CD14-positive monocyte (primary cell): ENCODE measurements at places on chromosomes 4 and X.

DNA sequence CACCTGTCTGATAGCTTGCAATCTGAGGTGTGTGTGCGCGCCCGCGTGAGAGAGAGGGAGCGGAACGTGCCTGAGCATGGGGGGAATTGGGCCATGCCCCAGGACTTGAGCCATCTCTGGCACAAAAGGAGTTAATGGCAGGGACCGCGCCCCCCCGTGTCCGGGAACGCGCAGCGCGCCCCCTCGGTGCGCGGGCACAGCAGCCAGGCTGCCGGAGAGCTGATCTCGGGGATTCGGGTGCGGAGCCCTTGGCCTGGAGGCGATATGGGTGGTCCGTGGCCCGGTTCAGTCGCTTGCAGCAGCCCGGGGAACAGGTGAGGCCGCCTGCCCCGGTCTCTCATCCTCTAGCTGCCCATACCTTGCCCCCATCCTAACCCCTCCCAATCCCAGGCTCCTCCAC, at the start of gene NLGN3:
Gene NLGN3, plus strand, starts transcription at position 191 of the 400 bp plus-strand sequence. CDS start 2,909 bp downstream, outside the sequence.
- no peak for DNase-seq
- H3K27ac ChIP-seq: no peak within 1 kb of the TSS
- peak within 1 kb of the TSS; percentile 69 for H3K4me3 ChIP-seq
- peaks cover 29% of the 10 kb centered on the region for H3K4me1 ChIP-seq

DNA sequence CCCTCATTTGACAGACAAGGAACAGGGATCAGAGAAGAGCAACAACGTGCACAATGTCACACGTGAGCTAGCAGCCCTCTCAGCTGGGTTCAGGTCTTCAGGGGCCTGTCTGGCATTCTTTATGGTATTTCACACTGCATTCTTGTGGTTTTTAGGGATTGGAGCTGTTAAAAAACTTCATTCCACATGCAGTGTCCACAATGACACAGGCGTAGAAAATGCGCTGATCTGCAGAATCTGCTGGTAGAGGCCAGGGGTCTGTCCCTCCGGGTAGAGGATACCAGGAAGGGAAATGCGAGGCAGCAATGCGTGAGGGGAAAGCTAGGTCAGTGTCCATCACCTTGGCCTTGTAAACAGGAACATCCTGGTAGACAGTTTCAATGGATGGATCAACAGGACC, 36.6 kb downstream of the MAP7D3 start:
- no peak for DNase-seq
- H3K36me3 ChIP-seq: peaks cover 24% of the 10 kb centered on the region
- H3K4me1 ChIP-seq: peaks cover 9% of the 10 kb centered on the region

DNA sequence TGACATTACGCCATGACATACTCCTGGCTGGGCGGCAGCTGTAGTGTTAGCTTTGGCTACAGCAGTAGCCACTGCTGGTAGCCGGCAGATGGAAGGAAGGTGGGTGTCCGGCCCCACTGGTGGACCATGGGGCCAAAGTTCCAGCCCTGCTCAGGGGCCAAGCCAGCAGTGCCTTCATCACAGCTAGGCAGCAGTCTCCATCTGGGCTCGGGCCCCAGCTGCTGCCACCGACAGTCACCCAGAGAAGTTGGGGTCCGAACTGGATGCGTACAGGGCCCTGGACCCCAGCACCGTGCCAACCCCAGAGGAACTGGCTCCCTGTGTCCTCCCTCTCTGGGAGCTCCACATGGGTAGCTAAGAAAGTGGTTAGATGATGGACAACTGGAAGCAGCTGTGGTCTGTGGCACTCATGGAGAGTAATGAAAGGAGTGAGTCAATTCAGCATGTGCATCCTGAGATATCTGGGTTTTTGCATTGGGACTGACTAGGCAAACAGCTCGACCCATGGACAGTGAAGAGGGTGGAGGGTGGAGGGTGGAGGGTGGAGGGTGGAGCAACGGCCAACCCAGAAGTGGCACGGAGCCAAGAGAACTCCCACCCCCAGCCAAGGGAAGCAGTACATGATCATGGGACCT, 366.6 kb upstream of the GRIA3 start:
- H3K4me3 ChIP-seq: no peak overlapping the region
- no peaks in the 10 kb centered on the region for H3K4me1 ChIP-seq
- no peak for DNase-seq
- H3K27ac ChIP-seq: no peak overlapping the region

DNA sequence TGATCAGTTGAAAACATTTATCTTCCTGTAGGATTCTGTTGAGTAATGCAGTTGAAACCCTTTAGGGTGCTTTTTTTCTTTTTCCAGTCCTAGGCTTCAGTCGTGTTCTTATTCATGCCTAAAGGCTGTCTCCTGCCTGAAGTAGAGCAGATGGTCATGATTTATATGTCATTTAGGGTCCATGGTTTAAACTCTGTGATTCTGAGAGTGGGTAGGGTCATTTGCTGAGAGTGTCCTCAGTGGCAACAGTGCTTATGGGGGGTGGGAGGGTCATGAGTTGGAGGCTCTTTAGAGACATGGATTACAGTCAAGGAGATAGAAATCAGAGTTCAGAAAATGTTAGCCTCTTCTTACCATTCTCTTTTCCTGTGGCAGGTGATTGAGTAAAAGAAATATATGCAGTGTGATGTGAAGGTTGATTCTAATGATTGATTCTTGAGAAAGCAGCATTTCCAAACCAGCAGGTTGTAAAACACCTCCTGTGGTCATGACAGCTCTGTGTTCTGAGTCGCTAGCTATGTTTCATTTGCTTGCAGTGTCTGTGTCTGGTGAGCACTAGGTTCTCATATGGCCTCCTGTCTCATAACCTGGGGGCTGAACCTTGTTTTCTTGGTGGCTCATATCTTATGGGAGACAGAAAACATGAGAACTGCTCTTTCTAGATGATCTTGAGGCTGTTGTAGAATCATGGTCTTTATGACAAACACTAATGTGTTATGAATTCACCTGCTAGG, 60.4 kb downstream of the JADE1 start:
- H3K27me3 ChIP-seq: no peaks in the 10 kb centered on the region
- H3K4me3 ChIP-seq: no peak overlapping the region
- H3K4me1 ChIP-seq: peaks cover 5% of the 10 kb centered on the region

GRCh38 chr4:131001371-131001770, 1905.4 kb downstream of the C4orf33 start:
- no peak overlapping the region for H3K4me3 ChIP-seq
- H3K4me1 ChIP-seq: no peaks in the 10 kb centered on the region
- no peaks in the 10 kb centered on the region for H3K36me3 ChIP-seq
- H3K27ac ChIP-seq: no peak overlapping the region

DNA sequence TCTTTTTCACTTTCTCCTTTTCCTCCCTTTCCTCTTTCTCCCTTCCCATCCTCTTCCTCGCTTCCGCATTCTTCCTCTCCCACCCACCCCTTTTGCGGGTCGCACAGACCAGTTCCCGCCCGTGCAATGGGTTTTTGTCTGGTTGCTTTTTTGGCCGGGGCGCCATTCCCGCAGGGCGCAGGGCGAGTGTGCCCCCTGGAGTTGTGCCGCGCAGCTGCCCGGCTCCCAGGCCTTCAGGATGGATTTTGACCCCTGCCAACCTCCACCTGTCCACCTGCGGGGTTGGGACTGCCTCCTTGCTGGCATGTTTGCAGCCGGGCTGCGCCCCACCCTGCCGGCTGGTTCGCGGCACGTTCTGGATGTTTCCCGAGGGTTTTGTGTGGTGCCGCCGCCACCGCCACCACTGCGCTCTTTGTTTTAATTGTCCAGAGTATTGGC, 578 bp upstream of the SEL1L3 start:
- no peak for DNase-seq
- peak overlapping the region; percentile 74 for H3K4me3 ChIP-seq
- H3K36me3 ChIP-seq: no peaks in the 10 kb centered on the region

DNA sequence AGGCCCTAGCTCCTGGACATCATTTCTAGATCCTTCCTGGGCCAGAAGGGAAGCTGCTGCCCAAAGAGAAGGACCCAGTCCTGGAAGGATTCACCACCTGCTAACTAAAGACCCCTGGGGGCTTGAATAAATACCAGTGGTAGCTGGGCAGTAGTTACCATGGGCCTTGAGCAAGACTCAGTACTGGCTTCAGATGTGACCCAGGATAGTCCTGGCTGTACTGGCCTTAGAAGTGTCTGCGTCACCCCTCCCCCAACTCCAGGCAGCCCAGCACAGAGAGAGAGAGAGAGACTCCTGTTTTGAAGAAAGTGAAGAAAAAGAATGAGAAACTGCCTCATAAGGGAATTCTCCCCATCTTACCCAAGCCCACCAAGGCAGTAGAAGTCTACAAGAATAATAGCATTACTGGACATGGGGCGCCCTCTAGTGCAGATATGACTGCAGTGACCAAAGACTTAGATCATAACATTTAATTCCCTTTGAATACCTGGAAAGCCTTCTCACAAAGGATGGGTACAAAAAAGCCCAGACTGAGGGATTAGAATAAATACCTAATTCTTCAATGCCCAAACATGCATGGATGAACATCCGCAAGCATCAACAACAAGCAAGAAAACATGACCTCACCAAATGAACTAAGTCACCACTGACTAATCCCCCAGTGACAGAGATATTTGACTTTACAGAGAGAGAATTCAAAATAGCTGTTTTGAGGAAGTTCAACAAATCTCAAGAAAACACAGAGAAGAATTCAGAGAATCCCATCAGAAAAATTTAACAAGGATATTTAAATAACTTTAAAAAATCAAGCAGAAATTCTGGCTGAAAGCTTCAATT, 171.8 kb downstream of the HNRNPD start:
- H3K4me3 ChIP-seq: no peak overlapping the region
- no peaks in the 10 kb centered on the region for H3K27me3 ChIP-seq
- DNase-seq: peak; percentile 58
- no peak overlapping the region for H3K27ac ChIP-seq
